Epithelial cell of umbilical artery (primary cell): ENCODE measurements at places on chromosomes 6 and 20. TPM values are rescaled to one million over a fixed set of nuclear protein-coding genes. Genes with fewer than 3 reads are reported as not detected.

The SSTR4 gene
- total RNA-seq, result not detected in 2 replicates

The MUCL3 gene
- total RNA-seq, result not detected in 2 replicates

The SCRT2 gene
- total RNA-seq, result not detected in 2 replicates

The METTL24 gene
- total RNA-seq, result not detected in 2 replicates

The CD83 gene
- total RNA-seq, result 0.32 and 1.2 TPM in 2 replicates

The RBCK1 gene
- 52.0 and 91.2 TPM in 2 replicates for total RNA-seq

The TSBP1 gene
- not detected in 2 replicates for total RNA-seq

The GMPR gene
- 21.4 and 44.5 TPM in 2 replicates for total RNA-seq

The C20orf144 gene
- total RNA-seq, result 0.32 TPM in 1 of 2 replicates, not detected in the other

The SERPINB6 gene
- 152 and 249 TPM in 2 replicates for total RNA-seq

The BMP2 gene
- total RNA-seq, result 10.2 and 15.6 TPM in 2 replicates

The OXT gene
- total RNA-seq, result not detected in 2 replicates

The OR2H1 gene
- total RNA-seq, result not detected in 2 replicates

The UNC5CL gene
- under 0.01 TPM in 1 of 2 replicates, not detected in the other for total RNA-seq

The PRR18 gene
- total RNA-seq, result not detected in 2 replicates

The NMBR gene
- total RNA-seq, result not detected in 2 replicates

The KHDC1L gene
- total RNA-seq, result not detected in 2 replicates
